ENCODE measurements at places on chromosomes 11 and 22.
A peak's percentile ranks its signal among the peaks of the same experiment; 100 is the strongest.

DNA sequence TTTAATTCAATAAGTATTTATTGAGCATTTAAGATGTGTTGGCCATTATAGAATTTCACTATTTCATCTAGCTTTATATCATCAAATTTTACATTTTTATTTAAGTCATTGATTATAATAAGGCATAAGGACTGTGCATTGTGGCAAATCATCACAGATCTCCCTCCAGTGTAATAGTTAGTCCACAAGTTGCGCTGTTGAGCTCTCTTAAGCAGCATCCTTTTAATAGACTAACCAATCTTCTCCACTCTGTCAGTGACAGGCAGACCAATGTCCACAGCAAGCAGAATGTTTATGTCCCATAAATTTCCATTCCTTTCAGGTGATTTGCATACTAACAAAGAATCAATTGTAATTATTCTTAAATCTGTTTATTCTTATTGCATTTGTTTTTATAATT is 595.3 kb upstream of the CCDC90B start:
- no peak for DNase-seq

GRCh38 chr11:72770799-72771198 is 18.6 kb upstream of the ARAP1 start:
- DNase-seq = no peak

GRCh38 chr11:2533587-2534133 is 88.9 kb downstream of the KCNQ1 start:
- peak; percentile 37 for DNase-seq

DNA sequence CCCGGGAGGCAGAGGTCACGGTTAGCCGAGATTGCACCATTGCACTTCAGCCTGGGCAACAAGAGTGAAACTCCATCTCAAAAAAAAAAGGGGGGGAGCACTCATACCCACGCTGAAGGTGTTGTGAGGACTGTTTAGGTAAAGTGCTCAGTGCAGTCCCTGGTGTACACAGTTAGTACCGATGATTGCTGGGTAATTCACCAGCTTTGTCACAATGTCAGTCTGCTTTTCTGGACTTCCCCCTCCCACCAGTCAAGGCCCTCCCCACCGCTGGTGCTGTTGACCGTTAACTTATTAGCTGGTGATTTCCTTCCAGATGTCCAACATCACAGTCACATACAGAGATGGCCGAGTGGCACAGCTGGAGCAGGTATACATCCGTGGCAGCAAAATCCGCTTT is 11.9 kb downstream of the SNRPD3 start:
- DNase-seq = no peak

GRCh38 chr11:11532574-11532973 is 89.2 kb downstream of the GALNT18 start:
- no peak for DNase-seq

DNA sequence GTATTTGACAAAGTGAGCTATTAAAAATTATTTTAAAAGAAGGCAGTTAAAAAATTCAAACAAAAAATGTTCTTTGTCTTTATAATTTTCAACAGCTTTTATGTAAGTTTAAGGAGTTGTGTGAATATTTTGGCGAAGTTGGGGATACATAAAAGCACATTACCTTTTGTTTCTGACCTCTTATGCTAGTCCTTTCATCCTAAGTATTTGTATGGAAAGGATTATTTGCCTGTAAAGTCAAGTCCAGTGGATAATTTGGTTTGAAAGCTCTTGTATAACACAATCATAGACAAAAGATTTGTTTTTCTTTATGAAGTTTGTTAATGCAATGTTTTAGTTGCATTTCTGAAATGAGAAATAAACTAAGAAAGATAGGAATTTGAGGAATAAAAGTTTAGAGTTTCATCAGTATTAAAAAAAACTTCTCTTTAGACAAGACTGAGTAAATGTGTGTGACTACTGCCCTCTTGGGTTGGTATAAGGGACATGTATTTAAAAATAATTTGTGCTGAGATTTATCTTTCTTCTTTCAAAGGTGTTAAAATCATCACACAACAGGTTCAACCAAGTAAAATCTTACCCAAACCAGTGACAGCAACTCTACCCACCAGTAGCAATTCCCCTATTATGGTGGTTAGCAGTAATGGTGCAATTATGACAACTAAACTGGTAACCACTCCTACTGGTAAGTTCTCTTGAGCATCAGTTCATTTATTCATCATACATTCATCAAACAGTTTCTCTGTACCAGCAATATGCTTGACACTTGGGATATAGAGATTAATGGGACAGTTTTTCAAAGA is 68.2 kb downstream of the EMSY start:
- DNase-seq = no peak

DNA sequence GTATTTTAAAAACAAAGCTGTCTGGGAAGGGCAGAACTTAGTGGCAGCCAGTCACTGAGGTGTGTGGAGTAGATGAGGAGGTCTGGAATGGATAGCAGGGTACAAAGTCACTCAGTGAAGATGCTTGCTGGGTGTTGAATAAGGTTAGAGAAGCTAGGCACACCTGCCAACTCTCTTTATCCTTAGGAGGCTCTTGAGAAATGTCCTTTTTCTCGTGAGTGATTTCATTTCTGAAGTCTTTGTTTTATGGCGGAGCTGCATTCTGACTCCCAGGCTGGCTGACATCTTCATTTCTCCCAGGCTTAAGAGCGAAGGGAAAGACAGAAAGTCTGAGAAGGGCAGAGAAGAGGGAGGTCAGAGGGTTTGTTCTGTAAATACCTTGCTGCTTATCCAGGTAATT is 31.0 kb downstream of the CECR2 start:
- no peak for DNase-seq

DNA sequence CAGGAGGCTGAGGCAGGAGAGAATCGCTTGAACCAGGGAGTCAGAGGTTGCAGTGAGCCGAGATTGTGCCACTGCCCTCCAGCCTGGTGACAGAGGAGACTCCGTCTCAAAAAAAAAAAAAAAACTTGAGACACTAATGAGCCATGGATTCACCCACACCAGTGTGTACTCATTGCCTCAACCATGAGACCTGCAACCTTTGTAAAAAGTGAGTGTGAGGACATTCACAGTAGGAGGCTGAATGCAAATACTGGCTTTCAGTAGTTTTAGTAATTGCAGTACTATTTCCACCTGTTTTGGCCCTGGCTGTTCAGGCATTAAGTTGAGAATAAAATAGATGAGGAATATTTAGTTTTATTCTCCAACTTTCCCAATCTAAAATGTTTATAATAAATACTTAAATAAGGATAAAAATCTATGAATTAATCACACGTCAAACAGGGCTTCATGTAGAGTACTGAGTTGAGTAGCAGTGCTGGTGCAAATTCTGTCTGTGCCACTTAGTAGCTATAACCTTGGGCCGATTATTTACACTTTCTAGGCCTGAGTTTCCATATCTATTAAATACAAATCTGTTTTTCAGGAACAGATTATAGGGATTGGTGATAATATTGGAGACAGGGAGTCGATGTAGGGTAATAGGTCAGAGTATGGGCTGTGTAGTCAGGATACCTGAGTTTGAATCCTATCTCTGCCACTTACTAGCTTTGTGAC is 72.8 kb downstream of the PPP2R1B start:
- DNase-seq = no peak

DNA sequence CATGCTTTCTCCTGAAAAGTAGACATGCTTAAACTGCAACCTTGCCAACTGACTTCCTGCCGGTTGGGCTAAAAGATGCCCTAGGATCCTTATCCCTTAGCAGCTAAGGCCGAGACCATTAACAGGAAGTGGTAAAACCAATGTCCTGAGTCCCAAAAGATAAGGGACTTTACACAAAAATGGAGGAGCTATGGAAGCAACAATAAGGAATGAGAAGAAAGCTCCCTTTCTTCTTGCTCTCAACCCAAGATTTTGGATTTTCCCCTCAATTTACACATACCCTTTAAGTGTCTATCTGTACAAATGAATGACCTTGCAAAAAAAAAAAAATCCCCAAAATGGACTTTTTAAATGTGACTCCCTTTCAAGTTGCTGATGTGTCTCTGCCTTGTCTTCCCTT is 11.1 kb downstream of the MRPL17 start:
- DNase-seq = no peak

Measured in WERI-Rb-1 (cell line).